ENCODE measurements at places on chromosomes 7 and 10. TPM values are rescaled to one million over a fixed set of nuclear protein-coding genes. Genes with fewer than 3 reads are reported as not detected.

DNA sequence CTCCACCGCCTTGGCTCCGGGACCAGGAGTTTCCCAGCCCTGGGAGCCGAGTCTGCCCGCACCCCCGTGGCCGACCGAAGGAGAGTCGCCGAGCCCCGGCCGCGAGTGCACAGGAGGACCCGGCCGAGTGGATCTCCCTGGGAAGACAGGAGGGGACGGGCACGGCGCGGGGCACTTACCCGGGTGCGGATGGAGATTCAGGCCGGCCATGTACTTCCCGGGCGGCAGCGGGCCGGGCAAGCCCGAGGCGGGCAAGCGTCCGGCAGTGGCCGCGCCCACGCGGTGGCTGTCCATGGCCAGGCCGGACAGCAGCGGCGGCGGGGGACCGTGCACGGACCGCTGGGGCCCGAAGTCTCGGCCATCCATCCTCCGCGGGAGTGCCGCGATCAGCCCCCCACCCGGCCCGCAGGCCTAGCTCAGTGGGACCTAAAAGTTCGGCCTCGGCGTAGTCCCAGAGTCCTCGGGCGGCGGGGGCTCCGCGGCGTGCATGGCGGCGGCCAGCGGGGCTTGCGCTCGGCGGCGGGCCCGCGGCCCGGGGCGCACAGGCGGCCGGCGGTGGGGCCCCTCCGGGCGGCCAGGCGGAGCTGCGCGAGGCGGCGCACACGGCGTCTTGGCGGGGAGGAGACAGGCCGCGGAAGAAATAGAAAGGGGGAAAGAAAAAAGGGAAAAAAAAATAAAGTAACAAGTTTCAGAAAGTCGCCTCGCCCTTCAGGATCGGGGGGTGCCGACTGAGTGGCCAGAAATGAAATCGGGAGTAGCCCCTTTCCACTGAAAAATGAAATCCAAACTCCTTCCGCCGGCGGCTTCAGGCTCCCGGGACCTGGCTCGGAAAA is 2.5 kb downstream of the TNRC18 start:
- peak overlapping the region; percentile 91 for H3K4me3 ChIP-seq
- no peaks in the 10 kb centered on the region for H3K27me3 ChIP-seq
- no peaks in the 10 kb centered on the region for H3K4me1 ChIP-seq

GRCh38 chr10:128275388-128276177 is 149.4 kb upstream of the MKI67 start:
- DNase-seq: no peak
- no peak overlapping the region for H3K27ac ChIP-seq
- H3K4me1 ChIP-seq: no peaks in the 10 kb centered on the region
- H3K36me3 ChIP-seq: no peaks in the 10 kb centered on the region

DNA sequence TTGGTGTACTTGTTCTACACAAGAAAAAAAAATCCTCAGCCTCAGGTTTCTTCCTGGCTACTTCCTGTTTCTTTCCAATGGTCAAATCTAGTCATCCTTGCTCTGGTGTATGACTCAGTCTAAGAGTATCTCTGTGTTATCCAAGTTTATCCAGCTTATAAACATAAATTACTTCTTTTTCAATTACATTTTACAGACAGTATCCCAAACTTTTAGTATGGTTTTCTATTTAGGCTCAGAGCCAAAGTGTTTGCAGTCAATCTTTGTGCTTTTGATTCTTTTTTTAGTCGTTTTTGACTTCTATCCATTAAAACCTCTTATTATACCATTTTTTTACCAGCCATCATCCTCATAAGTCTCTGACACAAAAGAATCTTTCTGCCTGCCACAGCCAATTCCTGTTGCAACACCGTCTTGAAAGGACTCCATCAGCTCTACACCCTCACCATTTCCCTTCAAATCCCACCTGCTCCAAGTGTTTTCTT is 294.6 kb downstream of the PTEN start:
- H3K27ac ChIP-seq: peak overlapping the region; percentile 82
- H3K4me3 ChIP-seq: no peak overlapping the region
- no peaks in the 10 kb centered on the region for H3K36me3 ChIP-seq

DNA sequence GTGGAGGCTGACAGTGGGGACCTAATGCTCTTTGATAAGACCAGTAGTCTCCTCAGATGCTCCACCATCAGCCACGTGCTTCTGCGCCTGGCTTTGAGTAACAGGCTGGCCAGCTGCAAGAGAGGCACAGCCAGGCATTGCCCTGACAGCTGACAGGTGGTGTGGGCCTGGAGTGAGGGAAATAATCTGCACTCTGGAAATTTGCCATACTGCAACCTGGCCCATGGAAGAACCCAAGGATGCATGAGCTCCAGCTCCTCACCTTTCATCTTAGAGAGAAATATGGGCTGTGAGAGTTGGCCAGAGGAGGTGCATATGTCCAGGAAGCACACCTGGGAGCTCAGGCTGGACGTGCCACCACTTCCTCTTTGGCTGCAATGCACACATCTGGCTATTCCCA is 118.9 kb downstream of the PLXDC2 start:
- H3K4me1 ChIP-seq: peaks cover 5% of the 10 kb centered on the region
- no peak for DNase-seq

DNA sequence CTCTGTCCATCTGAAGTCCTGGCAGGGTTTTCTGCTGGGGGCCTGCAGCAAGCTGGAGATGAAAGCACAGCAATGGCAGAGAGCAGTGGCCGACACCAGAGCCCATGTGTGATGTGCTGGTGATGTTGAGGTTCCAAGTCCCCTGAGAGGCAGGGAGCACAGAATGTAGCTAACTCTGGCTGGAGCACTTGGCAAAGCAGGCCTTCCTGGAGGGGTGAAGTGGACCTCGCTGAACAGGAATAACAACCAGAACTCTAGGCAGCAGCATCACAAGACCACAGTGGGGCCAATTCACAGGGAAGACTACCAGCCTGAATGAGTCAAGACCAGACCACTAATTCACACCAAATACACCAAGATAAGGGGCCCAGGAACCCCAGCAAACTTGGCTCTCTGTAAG is 22.8 kb upstream of the MSMB start:
- no peak for DNase-seq
- H3K4me3 ChIP-seq: no peak overlapping the region
- no peak overlapping the region for H3K27ac ChIP-seq
- H3K36me3 ChIP-seq: no peaks in the 10 kb centered on the region

DNA sequence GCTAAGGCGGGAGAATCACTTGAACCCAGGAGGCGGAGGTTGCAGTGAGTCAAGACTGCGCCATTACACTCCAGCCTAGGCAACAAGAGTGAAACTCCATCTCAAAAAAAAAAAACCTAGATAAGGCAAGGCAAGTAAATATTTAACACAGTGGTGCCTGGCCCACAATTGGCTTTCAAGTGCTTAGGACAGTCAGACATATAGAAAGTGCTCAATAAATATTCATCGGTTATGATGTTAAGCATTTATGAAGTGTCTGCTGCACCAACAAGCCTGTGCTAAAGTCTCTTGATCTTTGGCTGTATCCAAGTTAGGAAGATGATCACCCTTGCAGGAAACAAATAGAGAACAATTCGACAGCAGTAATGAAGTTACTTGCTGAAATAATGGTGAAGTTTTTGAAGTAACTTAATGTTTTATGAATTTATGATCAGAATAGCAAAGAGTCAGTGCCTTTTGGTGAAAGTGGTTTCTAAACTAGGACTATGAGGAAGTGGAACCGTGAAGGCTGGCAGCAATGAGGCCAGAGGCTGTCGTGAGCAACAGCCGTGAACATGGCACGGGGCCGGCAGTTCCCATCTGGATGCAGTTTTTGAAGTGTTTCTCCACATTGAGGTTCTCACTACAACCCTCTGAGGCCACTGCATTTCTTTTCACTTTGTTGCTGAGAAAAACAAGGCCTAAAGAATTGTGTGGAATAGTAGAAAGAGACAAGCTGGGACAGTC is 48.1 kb upstream of the GATA3 start:
- H3K4me1 ChIP-seq: no peaks in the 10 kb centered on the region
- H3K27ac ChIP-seq: no peak overlapping the region
- no peaks in the 10 kb centered on the region for H3K27me3 ChIP-seq
- H3K36me3 ChIP-seq: no peaks in the 10 kb centered on the region
- no peak overlapping the region for H3K4me3 ChIP-seq

GRCh38 chr10:108629834-108630233 is 1293.5 kb downstream of the XPNPEP1 start:
- H3K27ac ChIP-seq: no peak overlapping the region
- no peak for DNase-seq
- no peaks in the 10 kb centered on the region for H3K27me3 ChIP-seq
- no peaks in the 10 kb centered on the region for H3K4me1 ChIP-seq
- H3K36me3 ChIP-seq: no peaks in the 10 kb centered on the region
- H3K4me3 ChIP-seq: no peak overlapping the region

DNA sequence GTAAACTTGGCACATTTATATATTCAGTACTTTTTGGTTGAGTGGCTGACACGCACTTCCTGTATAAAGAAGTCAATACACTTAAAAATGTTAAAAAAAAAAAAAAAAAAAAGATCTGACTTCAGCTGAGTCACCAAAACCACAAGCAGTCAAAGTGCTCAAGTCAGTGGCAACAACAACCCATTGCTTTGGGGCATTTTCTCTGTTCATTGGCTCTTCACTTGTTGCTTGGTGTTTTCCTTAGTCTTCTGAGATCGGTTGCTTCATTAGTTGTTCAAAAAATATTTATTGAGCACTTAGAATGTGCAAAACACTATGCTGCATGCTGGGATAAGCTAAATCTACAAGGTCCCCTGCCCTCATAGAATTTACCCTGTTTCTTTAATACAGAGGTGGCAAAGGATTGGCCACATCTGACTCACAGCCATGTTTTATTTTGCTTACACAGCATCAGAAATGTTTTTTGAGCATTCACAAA is 63.7 kb downstream of the ZNRF2 start:
- H3K27ac ChIP-seq: no peak overlapping the region
- DNase-seq: no peak
- no peaks in the 10 kb centered on the region for H3K4me1 ChIP-seq
- H3K36me3 ChIP-seq: no peaks in the 10 kb centered on the region
- no peak overlapping the region for H3K4me3 ChIP-seq

- DNase-seq: no peak
- no peaks in the 10 kb centered on the region for H3K27me3 ChIP-seq
Observed at GRCh38 chr10:3754727-3755439, 30.1 kb downstream of the KLF6 start.

- H3K4me3 ChIP-seq: no peak overlapping the region
- DNase-seq: no peak
- H3K4me1 ChIP-seq: peaks cover 2% of the 10 kb centered on the region
- no peak overlapping the region for H3K27ac ChIP-seq
- no peaks in the 10 kb centered on the region for H3K36me3 ChIP-seq
- H3K27me3 ChIP-seq: no peaks in the 10 kb centered on the region
Observed at GRCh38 chr10:99945263-99945662, 64.5 kb downstream of the DNMBP start.

- no peaks in the 10 kb centered on the region for H3K27me3 ChIP-seq
- H3K4me3 ChIP-seq: no peak overlapping the region
- H3K27ac ChIP-seq: no peak overlapping the region
- no peaks in the 10 kb centered on the region for H3K4me1 ChIP-seq
- H3K36me3 ChIP-seq: no peaks in the 10 kb centered on the region
Observed at GRCh38 chr10:7007600-7008190, 403.1 kb downstream of the SFMBT2 start.

GRCh38 chr7:55588976-55589604 is 16.8 kb upstream of the VOPP1 start:
- H3K27ac ChIP-seq: no peak overlapping the region
- no peaks in the 10 kb centered on the region for H3K27me3 ChIP-seq
- no peaks in the 10 kb centered on the region for H3K36me3 ChIP-seq
- no peak overlapping the region for H3K4me3 ChIP-seq
- DNase-seq: no peak
- no peaks in the 10 kb centered on the region for H3K4me1 ChIP-seq

DNA sequence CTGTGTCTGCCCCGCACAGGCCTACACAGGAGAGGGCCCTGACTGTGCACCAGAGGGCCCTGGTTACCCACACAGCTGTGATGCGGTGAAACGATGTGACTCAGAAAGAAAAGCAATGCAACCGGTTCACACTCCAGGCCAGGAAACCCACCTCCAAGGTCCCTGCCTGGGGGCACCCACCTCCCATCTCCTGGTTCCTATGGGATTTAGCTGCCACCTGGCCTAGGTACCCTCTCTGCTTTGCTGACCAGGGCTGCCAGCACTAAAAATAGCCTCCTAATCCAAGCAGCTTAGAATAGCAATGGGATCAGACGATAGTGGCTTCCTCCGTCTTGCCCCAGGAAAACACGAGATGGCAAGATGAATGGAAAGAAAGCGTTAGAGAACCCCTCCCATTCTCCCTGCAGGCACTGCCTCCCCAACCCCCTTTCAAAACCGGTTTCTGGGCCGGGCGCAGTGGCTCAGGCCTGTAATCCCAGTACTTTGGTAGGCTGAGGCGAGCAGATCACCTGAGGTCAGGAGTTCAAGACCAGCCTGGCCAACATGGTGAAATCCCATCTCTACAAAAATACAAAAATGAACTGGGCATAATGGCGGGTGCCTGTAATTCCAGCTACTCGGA is 12.4 kb downstream of the RBP3 start:
- no peaks in the 10 kb centered on the region for H3K4me1 ChIP-seq
- peak; percentile 45 for DNase-seq
- H3K27me3 ChIP-seq: no peaks in the 10 kb centered on the region
- H3K27ac ChIP-seq: no peak overlapping the region
- H3K36me3 ChIP-seq: no peaks in the 10 kb centered on the region

DNA sequence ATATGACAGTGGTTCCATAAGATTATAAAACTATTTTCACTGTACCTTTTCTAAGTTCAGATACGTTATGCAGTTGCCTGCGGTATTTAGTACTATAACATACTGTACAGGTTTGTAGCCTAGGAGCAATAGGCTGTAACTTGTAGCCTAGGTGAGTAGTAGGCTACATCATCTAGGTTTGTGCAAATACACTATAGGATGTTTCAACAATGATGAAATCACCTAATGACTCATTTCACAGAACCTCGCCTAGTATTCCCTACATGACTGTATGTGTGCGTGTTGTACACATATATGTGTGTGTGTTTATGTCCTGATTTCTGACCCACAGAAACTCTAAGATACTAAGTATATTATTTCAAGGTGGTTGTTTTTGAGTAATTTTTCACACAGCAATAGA is 139.0 kb downstream of the HERPUD2 start:
- no peaks in the 10 kb centered on the region for H3K36me3 ChIP-seq
- no peak for DNase-seq
- H3K4me1 ChIP-seq: no peaks in the 10 kb centered on the region
- H3K27ac ChIP-seq: no peak overlapping the region
- H3K4me3 ChIP-seq: no peak overlapping the region
- H3K27me3 ChIP-seq: no peaks in the 10 kb centered on the region

DNA sequence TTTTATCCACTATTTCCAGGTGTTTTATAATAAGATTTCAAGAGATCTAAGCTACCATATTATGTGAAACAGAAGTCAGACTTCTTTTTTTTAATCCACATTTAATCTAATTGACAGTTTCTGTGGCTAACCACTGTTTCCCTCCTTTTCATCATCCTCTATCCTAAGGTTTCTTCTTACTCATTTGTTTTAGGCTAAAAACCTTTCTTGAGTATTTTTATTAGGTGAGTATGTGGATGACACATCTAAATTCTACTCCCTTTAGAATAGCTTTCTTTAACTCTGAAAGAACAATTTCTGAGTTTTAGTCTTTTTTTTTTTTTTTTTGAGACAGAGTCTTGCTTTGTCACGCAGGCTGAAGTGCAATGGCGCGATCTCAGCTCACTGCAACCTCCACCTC is 62.7 kb downstream of the NPY start:
- H3K27me3 ChIP-seq: no peaks in the 10 kb centered on the region
- H3K4me3 ChIP-seq: no peak overlapping the region
- H3K4me1 ChIP-seq: no peaks in the 10 kb centered on the region

- no peak for DNase-seq
- H3K27me3 ChIP-seq: no peaks in the 10 kb centered on the region
- no peaks in the 10 kb centered on the region for H3K36me3 ChIP-seq
- no peaks in the 10 kb centered on the region for H3K4me1 ChIP-seq
- no peak overlapping the region for H3K4me3 ChIP-seq
- H3K27ac ChIP-seq: no peak overlapping the region
Observed at GRCh38 chr7:84137812-84138211, 56.8 kb downstream of the SEMA3A start.

TMEM26 gene
- 0.54 TPM for total RNA-seq

SCRN1 gene
- 71.9 TPM for total RNA-seq

SNX13 gene
- 44.9 TPM for total RNA-seq

STEAP4 gene
- 343 TPM for total RNA-seq

NEBL gene
- 4.3 TPM for total RNA-seq
